ENCODE measurements at places on chromosomes 11 and 22. TPM values are rescaled to one million over a fixed set of nuclear protein-coding genes. Genes with fewer than 3 reads are reported as not detected.

IFT27 gene
- 50.1 TPM for polyA plus RNA-seq

DDX25 gene
- 1.2 TPM for polyA plus RNA-seq

PIWIL4 gene
- polyA plus RNA-seq = 7.2 TPM

ARHGEF17 gene
- 78.1 TPM for polyA plus RNA-seq

TRIM29 gene
- polyA plus RNA-seq = 1.1 TPM

TTC36 gene
- polyA plus RNA-seq = 0.78 TPM

NPAS4 gene
- 0.14 TPM for polyA plus RNA-seq

PLAAT3 gene
- 9.1 TPM for polyA plus RNA-seq

CSF2RB gene
- 2.7 TPM for polyA plus RNA-seq

SLC25A18 gene
- 0.38 TPM for polyA plus RNA-seq

APOL4 gene
- 9.9 TPM for polyA plus RNA-seq

DCPS gene
- 24.2 TPM for polyA plus RNA-seq

TRIM48 gene
- not detected for polyA plus RNA-seq

FGF3 gene
- polyA plus RNA-seq = not detected

TMA7B gene
- polyA plus RNA-seq = 0.22 TPM

HIC2 gene
- 5.6 TPM for polyA plus RNA-seq

CBY1 gene
- 56.3 TPM for polyA plus RNA-seq

TRIM51 gene
- polyA plus RNA-seq = not detected
